ENCODE measurements at places on chromosomes 12 and 14. TPM values are rescaled to one million over a fixed set of nuclear protein-coding genes. Genes with fewer than 3 reads are reported as not detected.

SYNE2 gene
- 0.20 TPM for polyA plus RNA-seq

DHRS2 gene
- polyA plus RNA-seq: 107 TPM

KRT82 gene
- not detected for polyA plus RNA-seq

RIPK3 gene
- 0.61 TPM for polyA plus RNA-seq

DTX1 gene
- not detected for polyA plus RNA-seq

SARNP gene
- polyA plus RNA-seq: 212 TPM

CCT2 gene
- 365 TPM for polyA plus RNA-seq

ZC3H14 gene
- 30.9 TPM for polyA plus RNA-seq

VIPAS39 gene
- 9.4 TPM for polyA plus RNA-seq

CCDC184 gene
- not detected for polyA plus RNA-seq

VRTN gene
- polyA plus RNA-seq: not detected

GZMB gene
- not detected for polyA plus RNA-seq

MMP19 gene
- polyA plus RNA-seq: 0.47 TPM

PKP2 gene
- 2.2 TPM for polyA plus RNA-seq

RFLNA gene
- polyA plus RNA-seq: not detected

MAP3K9 gene
- polyA plus RNA-seq: 0.17 TPM

SLC39A2 gene
- 0.09 TPM for polyA plus RNA-seq

POU6F1 gene
- 1.4 TPM for polyA plus RNA-seq

NOVA1 gene
- polyA plus RNA-seq: not detected

ACRBP gene
- polyA plus RNA-seq: 6.7 TPM

LMNTD1 gene
- not detected for polyA plus RNA-seq

SLC2A14 gene
- polyA plus RNA-seq: 0.13 TPM

MYL2 gene
- not detected for polyA plus RNA-seq

PDE3A gene
- polyA plus RNA-seq: not detected

FBLN5 gene
- polyA plus RNA-seq: 0.11 TPM

CPNE6 gene
- polyA plus RNA-seq: not detected

PFKM gene
- 26.3 TPM for polyA plus RNA-seq

CABP1 gene
- polyA plus RNA-seq: not detected

TEX52 gene
- polyA plus RNA-seq: not detected

ZDHHC22 gene
- not detected for polyA plus RNA-seq

LRTM2 gene
- not detected for polyA plus RNA-seq

HOXC4 gene
- polyA plus RNA-seq: 0.70 TPM

PLD4 gene
- polyA plus RNA-seq: 0.03 TPM

P2RX2 gene
- polyA plus RNA-seq: not detected

PGF gene
- polyA plus RNA-seq: 0.30 TPM

HCFC2 gene
- polyA plus RNA-seq: 2.5 TPM

KIF5A gene
- polyA plus RNA-seq: 17.7 TPM

GZMH gene
- polyA plus RNA-seq: not detected

ARID2 gene
- 11.8 TPM for polyA plus RNA-seq
